ENCODE measurements at places on chromosomes 4 and X.

GRCh38 chrX:154380787-154381186 lies 1.7 kb downstream of the EMD start:
- no peak for DNase-seq

GRCh38 chr4:96955226-96955625 lies 1115.3 kb downstream of the PDHA2 start:
- DNase-seq, result no peak

DNA sequence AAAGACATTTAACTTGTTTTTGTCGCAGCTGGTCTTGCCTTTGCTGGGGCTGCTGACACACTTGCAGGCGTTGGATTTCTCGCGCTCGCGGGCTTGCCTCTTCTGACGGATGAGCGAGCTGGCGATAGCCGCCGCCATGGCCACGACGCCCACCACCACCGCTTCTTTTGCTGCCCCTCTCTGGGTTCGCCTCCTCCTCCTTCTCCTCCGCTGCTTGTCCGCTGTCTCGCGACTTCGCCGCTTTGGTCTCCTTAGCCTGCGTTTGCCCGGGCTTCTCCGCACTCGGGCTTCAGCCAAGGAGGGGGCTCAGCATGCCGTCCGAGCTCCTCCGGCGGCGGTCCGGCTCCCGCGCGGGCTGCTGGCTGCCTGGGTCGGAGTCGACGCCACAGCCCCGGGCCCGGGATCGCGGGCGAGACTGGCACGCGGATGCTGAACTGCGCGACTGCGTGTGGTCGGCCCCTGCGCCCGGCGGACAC lies 613 bp downstream of the FGF13 start:
- DNase-seq, result no peak

DNA sequence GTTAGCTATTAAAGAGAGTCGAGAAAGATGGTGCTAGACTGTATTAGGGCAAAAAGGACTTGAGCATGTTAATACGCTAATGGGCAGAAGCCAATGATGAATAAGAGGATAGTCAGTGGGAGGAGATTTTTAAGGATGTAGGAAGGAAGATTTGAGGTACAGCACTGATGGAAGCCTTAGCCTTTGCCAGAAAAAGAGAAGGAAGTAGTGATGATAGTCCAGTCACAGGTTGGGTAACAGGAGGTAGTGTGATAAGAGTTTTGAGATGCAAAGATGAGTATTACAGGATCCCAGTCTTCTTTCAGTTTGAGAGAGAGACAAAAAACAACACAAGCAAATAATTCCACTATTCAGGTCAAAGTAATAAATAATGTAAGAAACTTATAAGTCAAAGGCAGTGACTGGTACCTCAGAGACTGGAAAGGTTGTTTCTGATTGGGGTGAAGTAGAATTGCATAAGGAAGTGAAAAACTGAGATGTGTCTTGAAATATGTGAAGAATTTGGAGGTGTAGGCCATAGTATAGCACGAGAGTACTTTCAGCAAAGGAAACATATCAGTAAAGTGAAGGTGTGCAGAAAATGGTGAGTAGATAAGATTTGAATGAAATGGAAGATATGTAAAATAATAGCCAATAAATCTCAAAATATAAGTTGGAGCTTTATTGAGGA lies 22.1 kb upstream of the NDNF start:
- DNase-seq, result no peak

DNA sequence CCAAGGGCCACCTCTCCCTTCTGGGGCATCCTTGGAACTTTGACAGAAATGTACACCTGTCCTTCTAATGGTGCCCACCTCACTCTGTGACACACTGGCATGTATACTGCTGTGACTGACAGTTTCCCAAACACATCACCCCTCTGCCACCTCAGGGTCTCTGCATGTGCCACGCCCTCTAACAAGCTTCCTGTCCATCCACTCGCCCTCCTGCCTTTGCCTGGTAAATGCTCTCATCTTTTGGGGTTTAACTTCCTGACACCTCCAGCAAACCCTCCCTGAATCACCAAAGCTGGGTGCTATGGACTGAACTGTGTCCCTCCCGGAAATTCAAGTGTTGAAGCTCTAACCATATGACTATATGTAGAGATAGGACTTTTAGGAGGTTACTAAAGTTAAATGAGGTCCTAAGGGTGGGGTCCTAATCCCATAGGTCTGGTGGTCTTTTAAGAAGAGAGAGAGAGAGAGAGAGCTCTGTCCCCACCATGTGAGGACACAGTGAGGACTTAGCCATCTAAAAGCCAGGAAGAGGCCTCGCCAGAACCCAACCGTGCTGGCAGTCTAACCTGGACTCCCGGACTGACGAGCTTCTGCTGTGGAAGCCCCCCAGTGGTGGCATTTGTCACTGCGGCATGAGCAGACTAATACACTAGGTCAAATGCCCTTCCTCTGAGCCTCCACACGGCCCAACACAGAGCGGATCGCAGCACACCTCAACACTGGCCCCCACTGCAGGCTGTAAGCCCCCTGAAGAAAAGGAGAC lies 95.6 kb downstream of the AFAP1 start:
- DNase-seq, result peak; percentile 47

- DNase-seq, result no peak
These were observed 12.9 kb upstream of the PRMT9 start for GRCh38 chr4:147696866-147697265.

GRCh38 chr4:5618051-5618960 lies 90.1 kb downstream of the EVC2 start:
- no peak for DNase-seq

GRCh38 chr4:149830823-149831222 lies 15.2 kb upstream of the IQCM start:
- no peak for DNase-seq

DNA sequence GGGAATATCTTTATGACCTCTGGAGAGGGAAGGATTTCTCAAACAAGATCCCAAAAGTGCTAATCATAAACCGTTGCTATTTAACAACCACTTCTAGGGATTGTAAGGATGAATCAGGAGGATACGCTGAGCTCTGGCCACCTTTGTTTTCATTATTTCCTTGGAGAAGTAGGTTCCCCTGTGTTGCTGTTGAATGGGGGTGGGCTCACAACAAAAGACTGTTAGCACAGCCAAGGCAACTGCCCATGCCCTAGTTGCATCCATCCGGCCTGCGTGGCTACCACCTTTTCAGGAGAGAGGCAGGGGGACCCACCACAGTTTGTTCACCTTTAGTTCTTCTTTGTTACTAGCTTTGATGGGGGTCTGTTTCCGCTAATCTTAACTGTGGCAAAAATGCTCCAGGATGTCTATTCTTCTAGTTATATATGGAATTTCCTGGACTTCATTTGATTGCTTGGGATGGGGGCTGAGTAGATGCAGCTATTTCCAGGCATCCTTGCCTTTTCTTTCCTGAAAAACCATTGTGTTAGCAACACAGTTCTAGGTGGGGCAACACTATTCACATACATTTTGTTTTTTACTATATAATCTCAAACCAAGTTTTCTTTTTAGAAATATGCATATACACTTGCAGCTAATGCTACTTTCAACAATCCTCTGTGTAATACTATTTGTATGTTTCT lies 95.4 kb downstream of the KDR start:
- no peak for DNase-seq

- no peak for DNase-seq
These were observed 225.6 kb upstream of the PCDH10 start for GRCh38 chr4:132923516-132923915.

DNA sequence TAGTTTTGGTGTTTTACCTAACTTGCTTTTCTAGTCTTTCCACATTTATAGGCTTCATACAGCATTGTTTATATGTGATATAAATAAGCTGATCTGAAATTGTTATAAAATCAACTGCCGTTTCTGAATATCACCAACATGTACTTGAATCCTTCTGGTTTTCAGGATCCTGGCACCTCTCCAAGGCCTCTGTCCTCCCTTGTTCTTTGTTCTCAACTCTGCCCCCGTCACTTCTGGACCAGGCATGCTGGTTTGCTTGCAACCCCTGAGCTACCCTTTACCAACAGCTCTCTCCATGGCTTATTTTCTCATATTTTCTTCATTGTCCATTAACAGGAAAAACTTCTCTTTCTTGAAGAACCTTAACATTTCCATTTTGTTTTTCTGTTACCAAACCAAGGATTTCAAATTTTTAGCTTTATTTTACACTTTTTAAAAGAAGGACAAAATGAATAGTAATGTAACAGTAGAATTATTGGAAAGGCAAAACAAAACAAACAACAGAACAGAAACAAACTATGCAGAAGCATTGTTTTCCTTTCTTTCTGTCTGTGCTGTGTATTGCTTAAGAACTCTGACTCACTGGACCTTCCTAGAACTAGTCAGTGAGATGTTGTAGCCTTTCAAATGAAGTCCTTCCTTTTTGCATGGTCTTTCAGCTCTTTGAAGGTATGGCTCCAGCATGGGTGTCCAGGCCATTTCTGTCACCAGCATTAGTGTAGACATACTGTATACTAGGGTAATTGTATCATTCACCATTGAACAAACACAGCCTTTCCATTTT lies 44.8 kb downstream of the BANK1 start:
- DNase-seq, result no peak

DNA sequence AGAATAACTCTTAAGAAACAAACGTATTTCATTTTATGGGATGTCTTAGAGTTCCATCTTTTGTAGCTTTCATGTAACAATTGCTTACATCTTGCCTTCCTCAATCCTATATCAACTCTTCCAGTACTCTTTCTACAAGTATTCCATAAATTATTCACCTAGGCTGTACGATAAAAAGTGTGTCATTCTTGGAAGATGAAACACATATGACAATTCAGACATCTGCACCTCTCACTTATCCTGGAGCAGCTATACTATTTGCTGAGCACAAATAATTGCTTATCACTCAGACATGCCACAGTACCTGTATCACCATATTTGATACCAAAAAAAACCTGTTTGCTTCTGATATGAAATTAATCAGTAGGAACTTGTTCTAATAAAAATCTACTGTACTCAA lies 1.0 kb downstream of the POF1B start:
- no peak for DNase-seq

DNA sequence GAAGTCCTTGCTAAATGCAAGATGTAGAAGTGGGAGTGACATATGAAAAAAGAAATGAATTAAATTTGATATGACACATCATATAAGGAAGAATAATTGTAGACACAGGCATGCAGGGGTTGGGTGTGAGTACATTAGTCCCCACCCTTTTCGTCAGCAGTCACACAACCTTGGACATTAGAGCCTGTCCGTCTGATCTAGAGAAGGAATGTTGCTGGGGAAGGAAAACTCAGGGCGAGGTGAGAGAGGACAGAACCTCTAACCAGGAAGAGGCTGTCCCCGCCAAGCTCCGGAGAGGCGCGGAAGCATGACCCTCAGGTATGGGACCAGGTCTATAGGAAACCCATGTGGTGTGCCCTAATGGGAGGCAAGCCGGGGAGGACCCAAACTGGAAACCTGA lies 102.1 kb downstream of the RELL1 start:
- no peak for DNase-seq

- DNase-seq, result no peak
These were observed 39.4 kb upstream of the RHOH start for GRCh38 chr4:40157436-40157835.

DNA sequence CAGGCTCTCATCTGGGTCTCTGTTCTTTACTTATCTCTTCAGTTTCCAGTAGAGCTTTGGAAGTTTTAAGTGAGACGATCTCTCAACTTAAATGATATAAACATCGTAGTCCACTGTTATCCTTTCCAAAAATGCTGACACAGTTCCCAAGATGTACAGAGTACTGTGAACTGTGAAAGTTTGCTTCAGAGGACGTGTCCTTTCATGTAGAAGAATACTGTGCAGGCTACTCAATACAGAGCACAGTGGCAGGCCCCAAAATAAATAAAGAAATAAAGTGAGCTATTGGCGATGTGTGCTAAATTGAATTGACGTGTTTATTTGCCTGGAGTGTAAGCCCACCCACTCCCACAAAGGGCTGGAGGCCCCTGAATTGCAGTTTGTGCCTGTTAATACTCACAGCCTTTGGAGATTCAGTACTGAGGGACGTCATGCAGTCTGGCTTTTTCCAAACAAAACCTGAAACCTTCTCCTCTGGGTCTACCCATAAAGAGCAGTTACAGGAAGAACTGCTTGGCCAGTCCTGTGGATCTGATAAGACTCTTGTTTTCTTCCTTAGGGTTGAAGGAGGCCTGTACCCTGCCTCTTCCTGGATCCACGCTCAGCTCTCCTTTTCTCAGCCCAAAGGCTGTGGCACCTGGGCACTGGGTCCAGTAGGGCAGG lies 66.1 kb downstream of the SOWAHB start:
- DNase-seq, result no peak

DNA sequence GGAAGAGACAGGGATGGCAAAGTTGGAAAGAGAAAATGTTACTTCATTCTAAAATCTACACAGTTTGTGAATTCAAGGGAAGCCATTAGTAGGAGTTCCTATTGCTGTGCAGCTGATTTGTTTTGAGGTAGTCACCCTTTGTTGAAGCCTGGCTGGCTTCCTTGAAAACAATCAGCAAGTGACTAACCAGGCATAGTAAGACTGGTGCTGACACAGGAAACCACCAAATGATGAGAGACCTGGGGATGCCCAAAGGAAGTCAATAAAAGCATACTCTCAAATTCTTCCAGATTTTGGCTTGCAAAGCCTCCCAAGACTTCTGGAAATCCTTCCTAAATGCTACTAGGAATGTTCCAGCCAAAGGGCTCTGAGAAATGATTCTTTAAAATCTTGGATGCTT lies 23.9 kb upstream of the PRDM8 start:
- DNase-seq, result no peak

DNA sequence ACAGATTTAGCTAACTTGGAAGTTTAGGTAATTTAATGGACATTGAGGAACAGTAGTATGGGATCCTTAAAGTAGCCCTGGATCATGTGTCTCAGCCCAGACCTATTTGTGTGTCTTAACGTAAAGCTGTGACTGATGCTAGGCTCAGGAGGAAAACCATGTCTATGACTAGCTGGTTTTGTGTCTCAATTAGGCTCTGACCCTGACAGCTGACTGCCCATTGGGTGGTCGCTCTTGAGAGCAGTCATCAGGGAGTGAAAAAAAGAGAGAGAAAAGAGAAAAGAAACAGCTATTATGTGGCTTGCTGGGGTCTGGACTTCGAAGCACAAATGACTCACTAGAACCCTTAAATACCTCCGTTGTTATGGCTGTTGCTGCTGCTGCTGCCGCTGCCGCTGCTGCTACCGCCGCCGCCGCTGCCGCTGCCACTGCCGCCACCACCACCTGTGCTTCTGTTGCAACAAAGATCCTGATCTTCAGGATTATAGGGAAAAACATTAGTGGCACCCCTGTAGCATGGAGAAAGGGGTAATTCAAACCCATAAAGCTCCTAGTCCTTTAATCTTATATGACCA lies 70.7 kb downstream of the GSPT2 start:
- DNase-seq, result no peak

DNA sequence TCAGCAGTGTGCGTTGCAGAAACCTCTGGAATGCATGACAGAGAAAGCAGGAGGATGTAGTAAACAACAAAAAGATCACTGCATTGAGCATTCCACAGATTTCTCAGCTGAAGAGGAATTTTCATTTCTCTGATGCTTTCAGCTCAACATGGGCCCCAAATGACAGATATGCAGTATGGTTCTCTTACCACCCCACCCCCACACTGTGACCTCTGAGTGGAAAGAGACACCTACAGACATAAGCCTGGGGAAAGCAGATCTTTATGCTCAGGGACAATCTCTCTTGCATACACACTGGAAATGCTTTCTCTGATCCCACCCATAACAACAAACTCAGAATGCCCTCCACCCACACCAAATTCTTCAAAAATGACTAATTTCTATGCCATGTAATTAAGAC lies 983.7 kb upstream of the LCORL start:
- DNase-seq, result no peak

Measured in stimulated activated CD4-positive, alpha-beta T cell treated with anti-CD3 and anti-CD28 coated beads, Interleukin-1b, Interleukin-23, amount 100 ng/mL, for 1 hour (primary cell).